Thymus (tissue), 14 donors: ENCODE measurements at places on chromosomes 11 and 22. TPM values are rescaled to one million over a fixed set of nuclear protein-coding genes. Genes with fewer than 3 reads are reported as not detected.

CSRP3 gene
- 0.38 TPM for total RNA-seq

- DNase-seq, result no peak
Observed at GRCh38 chr11:33040862-33041453, 1.6 kb downstream of the TCP11L1 start.

- DNase-seq, result no peak
Observed at GRCh38 chr11:134734141-134734845, 322.3 kb upstream of the B3GAT1 start.

GRCh38 chr22:50734343-50734771, 3.6 kb upstream of the ACR start:
- no peak for DNase-seq

DNA sequence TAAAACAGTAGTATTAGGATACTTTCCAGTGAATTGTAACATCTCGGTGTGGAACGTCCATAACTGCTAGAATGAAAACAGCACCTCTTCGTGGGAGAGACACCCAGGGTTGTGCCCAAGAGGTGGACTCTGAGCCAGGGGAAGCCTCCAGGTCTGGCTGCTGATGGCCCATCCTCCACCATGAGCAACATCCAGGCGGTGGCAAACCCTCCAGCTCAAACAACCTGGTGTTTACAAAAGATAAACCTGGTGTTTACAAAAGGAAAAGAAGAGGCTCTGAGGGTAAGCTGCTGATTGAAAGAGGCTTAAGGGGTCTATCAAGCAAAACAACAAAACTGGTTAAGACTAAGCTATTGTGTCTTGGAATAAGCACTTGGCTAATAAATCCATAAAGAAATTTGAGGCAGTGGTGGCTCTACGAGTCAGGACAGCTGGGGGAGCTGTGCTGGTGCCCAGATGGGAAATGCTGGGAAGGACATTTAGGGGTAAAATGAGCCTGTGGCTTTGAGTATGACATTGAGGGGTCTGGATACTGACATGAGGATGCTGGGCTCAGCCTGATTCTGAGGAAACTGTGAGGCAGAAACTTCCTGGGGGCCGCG, 909.0 kb downstream of the BRD1 start:
- DNase-seq, result no peak

DNA sequence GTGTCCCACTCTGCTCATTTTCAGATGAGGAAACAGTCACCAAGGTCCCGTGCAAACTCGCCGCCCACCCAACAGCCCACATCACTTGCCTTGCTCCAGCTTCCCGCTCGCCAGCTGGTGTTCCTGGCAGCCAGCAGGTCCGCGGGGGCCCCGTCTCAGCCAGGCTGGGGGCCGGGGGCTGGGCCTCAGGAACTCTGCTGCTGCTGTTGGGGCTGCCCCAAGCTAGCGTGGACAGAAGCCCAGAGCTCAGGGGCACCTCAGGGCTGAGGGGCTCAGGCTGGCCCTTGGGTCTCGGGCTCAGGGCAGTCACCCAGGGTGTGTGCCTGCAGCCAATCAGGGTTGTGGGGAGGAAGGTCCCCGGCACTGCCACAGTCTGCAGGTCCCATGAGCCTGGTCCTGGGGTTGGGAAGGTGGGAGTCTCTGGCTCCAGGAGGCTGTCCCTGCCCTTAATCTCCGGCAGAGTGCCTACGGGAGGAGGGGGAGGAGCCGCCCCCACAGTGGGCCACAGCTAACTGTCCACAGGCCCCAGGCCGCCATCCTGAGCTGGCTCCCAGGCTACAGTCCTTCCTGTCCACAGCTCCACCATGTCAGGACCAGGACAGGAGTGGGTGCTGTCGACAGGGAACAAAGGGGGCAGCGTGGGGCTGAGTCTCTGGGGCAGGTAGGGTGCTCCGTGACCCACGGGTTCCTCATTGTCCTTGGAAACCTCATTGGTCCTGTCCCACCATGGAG, 65.2 kb downstream of the ARFGAP3 start:
- DNase-seq, result no peak

GRCh38 chr11:58830673-58831301, 13.7 kb downstream of the GLYATL2 start:
- no peak for DNase-seq

PVALB gene
- total RNA-seq, result 0.47 TPM

KLHDC7B gene
- total RNA-seq, result 6.0 TPM

H19 gene
- 413 TPM for total RNA-seq

GRCh38 chr22:23248583-23248982, 68.3 kb downstream of the BCR start:
- DNase-seq, result no peak

GRCh38 chr22:44880610-44881290, 128.4 kb downstream of the ARHGAP8 start:
- no peak for DNase-seq

GRCh38 chr22:26610996-26611395, 6.8 kb downstream of the CRYBB1 start:
- DNase-seq, result no peak

GRCh38 chr11:58626934-58627483, 4.5 kb downstream of the CNTF start:
- DNase-seq, result no peak

FAU gene
- total RNA-seq, result 1,067 TPM

DNA sequence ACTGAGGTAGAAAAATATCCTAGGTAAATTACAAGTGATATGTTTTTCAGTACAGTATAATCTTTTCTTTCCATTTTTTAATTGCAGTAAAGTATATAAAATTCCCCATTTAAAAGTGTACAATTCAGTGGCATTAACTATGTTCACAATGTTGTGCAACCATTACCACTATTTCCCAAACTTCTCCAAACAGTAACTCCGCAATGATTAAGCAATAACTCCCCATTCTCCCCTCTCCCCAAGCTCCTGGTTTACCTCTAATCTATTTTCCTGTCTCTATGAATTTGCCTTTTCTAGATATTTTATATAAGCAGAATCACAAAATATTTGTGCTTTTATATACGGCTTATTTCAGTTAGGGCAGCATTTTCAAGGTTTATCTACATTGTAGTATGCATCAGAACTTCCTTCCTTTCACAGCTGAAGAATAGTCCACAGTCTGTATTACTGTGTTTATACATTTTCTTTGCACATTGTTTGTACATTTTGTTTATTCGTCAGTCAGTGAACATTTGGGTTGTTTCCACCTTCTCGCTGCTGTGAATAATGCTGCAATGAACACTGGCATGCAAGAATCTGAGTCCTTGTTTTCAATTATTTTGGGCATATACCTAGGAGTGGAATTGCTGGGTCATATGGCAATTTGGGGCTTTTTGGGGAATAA, 110.7 kb downstream of the RPL27A start:
- no peak for DNase-seq

DNA sequence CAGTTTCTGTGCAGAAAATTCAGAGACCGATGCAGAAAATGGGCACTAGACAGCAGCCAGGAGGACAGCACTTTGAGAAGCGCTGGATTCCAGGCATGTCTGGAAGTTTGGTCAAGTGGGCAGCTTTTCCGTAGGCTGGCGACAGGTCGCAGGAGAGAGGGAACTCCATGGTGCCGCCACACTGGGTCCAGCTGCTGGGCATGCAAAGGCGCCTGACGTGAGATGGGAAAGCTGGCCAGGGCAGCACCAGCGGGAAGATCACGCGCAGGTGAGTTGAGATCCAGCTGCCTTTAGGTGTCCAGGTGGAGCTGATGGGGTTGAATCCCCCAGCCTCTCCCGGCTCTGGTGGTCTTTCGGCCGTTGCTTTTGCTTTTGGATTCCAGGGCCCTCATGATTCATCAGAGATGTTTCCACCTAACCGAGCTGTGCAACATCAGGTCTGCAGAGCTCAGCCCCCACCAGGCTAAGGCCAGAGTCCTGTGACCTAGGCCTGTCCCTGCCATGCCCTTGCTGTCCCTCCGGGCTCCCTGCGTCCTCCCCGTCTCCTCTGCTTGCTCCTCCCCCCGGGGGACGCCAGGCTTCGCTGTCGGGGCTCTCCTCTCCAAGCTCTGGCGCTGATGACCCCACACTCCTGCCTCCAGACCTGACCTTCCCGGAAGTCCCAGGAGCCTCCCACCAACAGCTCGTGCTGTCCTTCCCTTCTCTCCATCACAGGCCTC, 1001.7 kb downstream of the BRD1 start:
- DNase-seq, result no peak

DNA sequence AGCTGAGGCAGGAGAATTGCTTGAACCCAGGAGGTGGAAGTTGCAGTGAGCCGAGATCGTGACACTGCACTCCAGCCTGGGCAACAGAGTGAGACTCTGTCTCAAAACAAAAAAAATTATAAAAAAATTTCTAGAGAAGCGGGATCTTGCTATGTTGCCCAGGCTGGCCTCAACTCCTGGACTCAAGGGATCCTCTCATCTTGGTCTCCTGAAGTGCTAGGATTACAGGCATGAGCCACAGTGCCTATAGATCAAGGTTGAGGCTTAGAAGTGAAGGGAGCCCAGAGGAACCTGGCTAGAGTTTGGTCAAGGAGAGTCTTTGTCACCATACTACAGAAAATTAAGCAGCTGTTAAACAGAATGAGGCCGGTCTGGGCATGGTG, 1.4 kb upstream of the MCM5 start:
- no peak for DNase-seq

PITPNM1 gene
- 21.6 TPM for total RNA-seq

- no peak for DNase-seq
Observed at GRCh38 chr11:72673943-72674828, at the start of gene PDE2A. Gene PDE2A (minus strand): TSS chr11:72674422. CDS start chr11:72674207, 215 bp downstream.

CFAP300 gene
- total RNA-seq, result 0.66 TPM

OR4C6 gene
- not detected for total RNA-seq

GRCh38 chr11:95972060-95972459, 48.2 kb upstream of the MTMR2 start:
- no peak for DNase-seq

GRCh38 chr11:111776398-111777093, 10.4 kb upstream of the PPP2R1B start:
- DNase-seq, result no peak

GRCh38 chr11:86251345-86251744, 6.8 kb downstream of the EED start:
- DNase-seq, result no peak

- no peak for DNase-seq
Observed at GRCh38 chr11:40306938-40307548, 1152.4 kb downstream of the LRRC4C start.

DNA sequence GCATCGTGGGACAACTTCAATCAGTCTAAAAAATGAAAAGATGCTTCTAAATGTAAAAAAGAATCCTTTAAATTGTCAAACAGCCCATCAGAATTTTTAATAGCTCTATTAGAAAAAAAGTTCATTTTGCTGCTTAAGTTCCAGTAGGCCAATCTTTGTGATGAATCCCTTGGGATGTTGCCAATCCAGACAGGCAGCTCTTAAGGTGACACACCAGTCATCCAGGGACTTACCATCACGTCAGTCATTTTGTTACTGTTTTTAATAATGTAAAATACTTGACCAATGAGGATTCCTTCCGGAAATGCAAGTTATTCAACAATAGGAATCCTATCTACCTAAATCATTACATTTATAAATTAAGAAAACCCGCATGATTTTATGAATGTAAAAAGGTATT, 47.8 kb upstream of the TMEM45B start:
- no peak for DNase-seq

DNA sequence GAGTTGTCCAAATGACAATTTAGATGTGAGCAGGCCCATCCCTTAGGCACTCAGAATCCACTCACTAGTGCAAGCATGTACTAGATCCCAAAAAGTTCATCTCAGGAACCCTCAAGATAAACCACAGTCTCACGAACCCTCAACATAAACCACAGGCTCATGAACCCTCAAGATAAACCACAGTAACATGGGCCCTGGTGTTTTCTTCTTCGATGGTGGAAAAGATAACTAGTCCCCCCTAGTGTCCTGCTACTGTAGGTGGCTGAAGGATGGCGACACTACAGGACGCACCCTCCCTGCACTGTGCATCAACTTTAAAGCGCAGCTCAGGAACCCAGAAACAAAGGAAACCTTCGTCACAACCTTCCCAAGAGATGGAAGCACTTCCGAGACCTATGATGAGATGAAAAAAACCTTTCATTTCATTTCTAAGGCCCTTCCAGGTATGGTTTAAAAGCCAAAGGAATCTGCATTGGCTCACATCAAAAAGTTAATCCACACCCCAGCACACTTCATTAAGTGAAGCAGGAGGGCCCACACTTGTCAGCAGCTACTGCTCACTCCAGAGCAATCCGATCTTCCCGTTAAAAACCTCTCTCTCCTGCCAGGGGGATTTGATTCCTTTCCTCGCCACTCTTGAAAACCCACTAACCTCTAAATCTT, 2.4 kb downstream of the LARGE1 start:
- DNase-seq, result no peak

OR8A1 gene
- not detected for total RNA-seq

- DNase-seq, result no peak
Observed at GRCh38 chr22:29149841-29150555, 55.7 kb upstream of the EMID1 start.

RASD2 gene
- total RNA-seq, result 0.14 TPM

LMNTD2 gene
- total RNA-seq, result 1.1 TPM

RAB36 gene
- 0.42 TPM for total RNA-seq

F2 gene
- 0.14 TPM for total RNA-seq

GRCh38 chr22:24289114-24289513, 18.5 kb downstream of the SPECC1L start:
- no peak for DNase-seq

GAB4 gene
- under 0.01 TPM for total RNA-seq

DNA sequence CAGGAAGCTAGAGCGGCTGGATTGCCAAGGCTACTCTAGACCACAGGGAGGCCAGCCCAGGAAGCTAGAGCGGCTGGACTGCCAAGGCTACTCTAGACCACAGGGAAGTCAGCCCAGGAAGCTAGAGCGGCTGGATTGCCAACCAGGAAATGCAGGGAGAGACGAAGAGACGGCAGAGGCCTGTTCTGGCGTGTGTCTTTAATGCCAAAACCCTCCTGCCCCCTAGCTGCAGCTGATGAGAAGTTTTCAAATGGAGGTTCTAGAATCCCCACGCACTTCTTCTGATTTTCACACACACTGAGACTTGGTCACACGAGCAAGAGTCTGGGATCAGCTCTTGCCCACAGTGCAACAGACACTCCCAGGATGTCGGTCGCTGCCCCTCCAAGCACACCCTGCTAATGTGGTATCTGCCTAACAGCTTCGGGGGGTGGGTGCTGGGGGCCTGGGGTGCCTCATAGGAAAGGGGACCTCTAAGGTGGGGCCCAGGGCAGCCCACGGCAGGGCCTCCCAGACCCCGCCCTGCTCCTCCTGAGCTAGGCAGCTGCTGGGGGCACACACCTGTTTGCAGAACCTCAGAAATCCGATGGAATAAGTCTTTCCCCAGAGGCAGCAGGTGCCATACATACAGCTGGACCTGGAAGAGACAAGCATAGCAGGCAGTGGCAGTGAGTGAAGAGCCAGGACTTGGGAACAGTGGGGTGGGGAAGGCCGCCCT, 28.5 kb downstream of the MAFF start:
- no peak for DNase-seq

RFPL3 gene
- total RNA-seq, result not detected
